Frontal cortex (tissue), 4 donors: ENCODE measurements at places on chromosomes 4 and X. TPM values are rescaled to one million over a fixed set of nuclear protein-coding genes. Genes with fewer than 3 reads are reported as not detected.

The SH3D19 gene
- 8.2 TPM for total RNA-seq

The GAB3 gene
- total RNA-seq, result 0.82 TPM

The CLDN34 gene
- not detected for total RNA-seq

The EVC2 gene
- total RNA-seq, result 2.0 TPM

The ODAPH gene
- total RNA-seq, result not detected

The GIMD1 gene
- total RNA-seq, result not detected
